ENCODE measurements at places on chromosomes 3 and 15. TPM values are rescaled to one million over a fixed set of nuclear protein-coding genes. Genes with fewer than 3 reads are reported as not detected.

LNP1 gene
- 1.4 TPM for total RNA-seq

ROPN1B gene
- total RNA-seq = not detected

DNA sequence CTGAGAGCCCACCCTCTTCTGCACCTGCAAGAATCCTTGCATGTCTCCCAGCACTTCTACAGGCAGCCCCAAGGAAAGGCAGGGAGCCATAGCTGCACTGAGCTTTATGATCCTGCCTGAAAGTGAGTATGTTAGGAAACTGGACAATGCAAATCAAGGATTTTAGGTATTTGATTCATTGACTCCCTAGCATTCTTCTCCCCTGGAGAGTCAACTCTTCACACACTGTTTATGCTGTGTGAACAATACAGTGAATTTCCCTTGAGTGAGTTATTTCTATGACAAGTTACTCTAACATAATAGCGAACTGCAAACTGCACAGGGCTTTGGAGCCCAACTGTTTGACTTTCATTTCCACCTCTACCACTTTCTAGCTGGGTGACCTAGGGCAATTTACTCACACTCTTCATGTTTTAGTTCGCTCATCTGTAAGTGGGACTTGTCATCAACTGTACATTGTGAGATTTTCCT lies 96.0 kb upstream of the PHLDB2 start:
- no peak for ATAC-seq

DNA sequence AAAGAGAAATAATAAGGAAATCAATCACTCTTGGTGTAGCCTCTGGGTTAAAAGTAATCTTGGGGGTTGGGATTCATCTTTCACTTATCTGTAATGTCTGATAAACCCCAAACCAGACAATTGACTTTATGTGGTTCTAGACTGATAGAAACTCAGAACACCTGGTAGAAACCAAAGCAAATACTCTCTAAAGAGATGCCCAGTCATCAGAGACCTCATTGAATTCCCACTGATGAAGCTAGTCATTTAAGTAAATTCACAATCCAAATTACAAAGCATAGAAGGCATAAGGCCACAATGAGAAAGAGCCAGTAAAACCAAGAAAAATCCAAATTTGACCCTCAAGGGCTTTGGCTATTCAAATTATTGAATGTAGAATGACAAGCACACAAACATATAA lies 250.6 kb downstream of the MBNL1 start:
- peak; percentile 16 for ATAC-seq

- ATAC-seq = no peak
Measured at GRCh38 chr3:143506190-143506589, 342.1 kb downstream of the SLC9A9 start.

DNA sequence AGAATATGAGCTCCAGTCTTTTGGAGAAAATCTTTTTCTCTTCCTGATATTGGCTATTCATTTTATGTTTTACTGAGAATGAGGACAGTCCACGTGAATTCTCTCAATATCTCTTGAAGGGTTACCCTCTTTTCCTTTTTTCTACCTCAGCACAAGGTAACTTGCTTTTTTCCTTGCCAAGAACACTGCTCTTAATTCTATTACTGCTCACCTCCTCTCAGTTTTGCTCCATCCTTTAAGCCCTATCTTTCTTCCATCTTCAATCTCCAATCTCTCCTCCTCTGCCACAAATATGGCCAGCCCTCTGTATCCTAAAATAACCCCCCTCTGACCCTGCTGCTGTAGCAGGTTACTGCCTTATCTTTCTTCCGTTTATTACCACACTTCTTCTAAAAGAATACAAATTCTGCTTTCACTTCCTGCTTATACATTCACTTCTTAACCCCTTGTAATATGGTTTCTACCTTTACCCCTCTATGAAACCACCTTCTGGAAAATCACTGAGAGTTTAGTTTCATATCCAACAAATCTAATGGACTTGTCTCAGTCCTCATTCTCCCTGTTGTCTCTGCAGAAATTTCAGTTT lies 89.0 kb downstream of the NFKBIZ start:
- no peak for ATAC-seq

DNA sequence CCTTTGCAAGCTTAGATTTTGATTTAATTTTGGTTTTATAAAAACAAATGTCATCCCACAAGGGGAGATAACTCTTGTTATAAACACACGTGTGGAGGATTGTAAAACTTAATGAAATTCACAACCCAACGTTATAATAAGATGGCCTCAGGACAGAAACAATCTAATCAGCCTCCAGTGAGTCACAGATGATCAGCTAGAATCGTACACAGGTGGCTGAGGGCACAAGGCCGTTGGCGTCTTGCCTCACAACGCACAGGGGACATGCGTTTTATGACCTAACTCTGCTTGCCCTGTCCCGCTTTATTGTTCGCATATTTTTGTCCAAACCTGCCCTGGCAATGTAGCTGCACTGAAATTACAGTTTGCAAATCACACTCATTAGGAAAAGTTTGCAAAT lies 121.9 kb upstream of the PDZRN3 start:
- ATAC-seq = no peak

Data from activated T-helper 17 cell treated with anti-CD3 and anti-CD28 coated beads, Interleukin-2, amount 50 U/mL, for 72 hours (primary cell).